Endothelial cell (in vitro differentiated cells): ENCODE measurements at places on chromosomes 1 and 21.

DNA sequence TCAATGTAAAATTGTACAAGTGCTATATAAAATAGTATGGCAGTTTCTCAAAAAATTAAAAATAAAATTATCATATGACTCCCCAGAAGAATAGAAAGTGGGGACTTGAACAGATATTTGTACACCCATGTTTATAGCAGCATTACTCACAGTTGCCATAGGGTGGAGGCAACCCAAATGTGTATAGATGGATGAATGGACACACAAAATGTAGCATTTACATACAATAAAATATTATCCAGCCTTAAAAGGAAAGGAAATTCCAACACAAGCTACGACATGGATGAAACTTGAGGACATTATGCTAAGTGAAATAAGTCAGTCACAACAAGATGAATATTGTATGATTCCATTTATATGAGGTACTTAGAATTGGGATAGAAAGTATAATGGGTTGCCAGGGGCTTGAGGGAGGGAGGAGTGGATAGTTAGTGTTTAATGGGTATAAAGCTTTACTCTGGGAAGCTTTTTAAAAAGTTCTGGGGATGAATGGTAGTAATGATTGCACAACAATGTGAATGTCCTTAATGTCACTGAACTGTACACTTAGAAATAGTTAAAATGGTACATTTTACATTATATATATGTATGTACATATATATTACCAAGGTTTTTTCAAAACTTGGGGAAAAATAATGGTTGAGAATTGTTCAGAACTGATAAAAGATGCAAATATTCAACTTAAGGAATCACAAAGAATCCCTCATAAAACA, 53.0 kb upstream of the ADORA3 start:
- no peak overlapping the region for H3K4me3 ChIP-seq
- no peak overlapping the region for H3K27ac ChIP-seq
- no peaks in the 10 kb centered on the region for H3K27me3 ChIP-seq
- DNase-seq = no peak

DNA sequence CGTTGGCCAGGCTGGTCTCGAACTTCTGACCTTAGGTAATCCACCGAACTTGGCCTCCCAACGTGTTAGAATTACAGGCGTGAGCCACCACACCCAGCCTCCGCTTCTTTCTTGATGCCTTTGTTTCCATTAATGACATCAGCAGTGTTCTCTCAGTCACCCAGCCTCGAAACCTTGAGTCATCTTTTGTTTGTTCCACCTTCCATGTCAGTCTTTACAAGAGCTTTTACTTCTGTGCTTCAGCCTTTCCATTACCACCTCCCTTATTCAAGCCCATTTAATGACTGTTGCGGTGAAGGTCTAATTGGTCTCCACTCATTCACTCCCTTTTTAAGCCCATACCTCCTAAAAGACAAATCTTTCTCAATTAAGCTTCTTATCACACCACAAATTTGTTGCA, 146.6 kb upstream of the ADGRL2 start:
- no peak overlapping the region for H3K27ac ChIP-seq
- no peak for DNase-seq
- H3K36me3 ChIP-seq = no peaks in the 10 kb centered on the region
- no peak overlapping the region for H3K4me3 ChIP-seq
- H3K4me1 ChIP-seq = no peaks in the 10 kb centered on the region
- no peaks in the 10 kb centered on the region for H3K27me3 ChIP-seq

DNA sequence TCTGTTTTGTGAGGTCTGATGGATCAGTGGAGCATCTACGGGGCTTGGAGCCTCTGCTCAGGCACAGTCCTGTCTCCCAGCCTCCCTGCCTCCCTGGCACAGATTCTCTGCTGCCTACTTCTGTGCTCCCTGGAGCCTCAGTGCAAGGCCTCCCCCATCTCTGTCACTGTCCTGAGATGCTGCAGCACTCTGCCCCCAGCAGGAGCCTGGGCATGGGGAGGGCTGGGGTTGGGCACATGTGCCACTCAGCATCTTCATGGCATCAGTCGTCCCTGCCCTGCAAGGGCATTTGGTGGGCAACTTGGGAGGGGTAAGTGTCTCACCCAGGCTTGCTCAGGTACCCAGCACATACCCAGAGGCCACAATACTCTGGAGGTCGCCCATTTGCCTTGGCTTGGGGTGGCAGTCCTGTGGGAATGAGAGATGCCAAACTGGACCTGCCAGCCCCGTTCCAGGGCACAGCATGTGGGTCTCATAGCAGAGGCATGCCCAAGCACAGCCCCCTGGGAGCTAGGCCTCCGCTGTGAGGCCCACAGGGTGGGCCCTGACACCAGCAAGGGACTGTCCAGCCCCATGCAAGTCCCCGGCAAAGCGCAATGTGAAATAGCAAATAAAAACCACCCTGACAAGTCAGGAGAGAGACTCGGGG, 28.7 kb downstream of the PADI3 start:
- H3K27me3 ChIP-seq = peaks cover 6% of the 10 kb centered on the region
- no peak overlapping the region for H3K4me3 ChIP-seq
- H3K36me3 ChIP-seq = no peaks in the 10 kb centered on the region
- H3K4me1 ChIP-seq = no peaks in the 10 kb centered on the region
- DNase-seq = no peak

GRCh38 chr1:30650038-30650967, 73.1 kb downstream of the MATN1 start:
- peaks cover 3% of the 10 kb centered on the region for H3K4me1 ChIP-seq
- H3K36me3 ChIP-seq = no peaks in the 10 kb centered on the region
- peaks cover 17% of the 10 kb centered on the region for H3K27me3 ChIP-seq
- H3K4me3 ChIP-seq = no peak overlapping the region
- no peak for DNase-seq
- no peak overlapping the region for H3K27ac ChIP-seq

DNA sequence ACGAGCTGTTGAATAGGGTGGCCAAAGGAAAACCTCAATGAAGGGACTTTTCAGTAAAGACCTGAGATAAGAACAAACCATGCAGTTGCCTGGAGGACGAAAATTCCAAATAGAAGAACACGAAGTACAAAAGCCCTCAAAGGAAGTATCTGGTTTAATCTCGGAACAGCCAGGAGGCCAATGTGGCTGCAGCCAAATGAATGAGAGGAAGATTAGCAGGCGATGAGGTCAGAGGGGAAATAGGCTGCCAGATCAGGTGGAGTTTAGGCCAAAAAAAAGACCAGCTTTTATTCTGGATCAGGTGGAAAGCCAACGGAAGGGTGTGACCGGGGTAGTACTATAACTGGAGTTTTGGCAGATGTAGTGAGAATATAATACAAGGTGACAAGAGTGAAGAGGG, 43.7 kb downstream of the SRSF11 start:
- peak; percentile 26 for DNase-seq
- peaks cover 11% of the 10 kb centered on the region for H3K4me1 ChIP-seq
- peaks cover 4% of the 10 kb centered on the region for H3K27me3 ChIP-seq
- H3K4me3 ChIP-seq = peak overlapping the region; percentile 74

DNA sequence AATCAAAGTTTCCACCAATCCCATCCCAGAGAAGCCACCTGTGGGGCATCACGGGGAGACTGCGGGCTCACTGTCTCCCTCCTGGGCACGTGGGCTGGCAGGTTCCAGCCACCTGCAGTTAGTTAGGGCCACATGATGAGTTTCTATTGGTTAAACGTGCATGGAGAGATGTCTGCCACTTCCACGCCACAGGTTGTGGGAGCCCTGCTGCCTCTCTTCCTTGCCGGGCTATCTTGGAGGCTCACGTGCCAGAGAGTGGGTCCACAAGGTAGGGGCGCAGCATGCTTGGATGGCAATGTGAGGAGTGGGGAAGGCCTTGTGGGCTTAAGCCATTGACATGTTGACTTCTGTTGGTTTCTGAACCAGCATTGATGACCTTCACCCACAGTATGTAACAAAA, 3.5 kb downstream of the KRTAP10-7 start:
- peaks cover 9% of the 10 kb centered on the region for H3K27me3 ChIP-seq
- no peak overlapping the region for H3K27ac ChIP-seq
- H3K36me3 ChIP-seq = no peaks in the 10 kb centered on the region
- no peaks in the 10 kb centered on the region for H3K4me1 ChIP-seq
- H3K4me3 ChIP-seq = no peak overlapping the region

- DNase-seq = no peak
- H3K4me1 ChIP-seq = peaks cover 21% of the 10 kb centered on the region
- H3K27me3 ChIP-seq = peaks cover 3% of the 10 kb centered on the region
- peak overlapping the region; percentile 99 for H3K4me3 ChIP-seq
- peaks cover 11% of the 10 kb centered on the region for H3K36me3 ChIP-seq
These were observed 582 bp downstream of the ORC1 start for GRCh38 chr1:52403566-52404115.

GRCh38 chr1:94925004-94925403, 1.9 kb downstream of the CNN3 start:
- H3K27me3 ChIP-seq = peaks cover 26% of the 10 kb centered on the region
- peaks cover 77% of the 10 kb centered on the region for H3K4me1 ChIP-seq
- H3K4me3 ChIP-seq = peak overlapping the region; percentile 100
- no peak for DNase-seq
- peak overlapping the region; percentile 100 for H3K27ac ChIP-seq

- H3K4me1 ChIP-seq = peaks cover 28% of the 10 kb centered on the region
- no peak overlapping the region for H3K4me3 ChIP-seq
- peaks cover 13% of the 10 kb centered on the region for H3K27me3 ChIP-seq
- peaks cover 38% of the 10 kb centered on the region for H3K36me3 ChIP-seq
- no peak for DNase-seq
These were observed 78.5 kb downstream of the MPZL1 start for GRCh38 chr1:167800251-167800650.

- H3K27ac ChIP-seq = no peak overlapping the region
- peaks cover 2% of the 10 kb centered on the region for H3K27me3 ChIP-seq
- peaks cover 4% of the 10 kb centered on the region for H3K36me3 ChIP-seq
- H3K4me1 ChIP-seq = peaks cover 36% of the 10 kb centered on the region
These were observed 18.8 kb downstream of the UCK2 start for GRCh38 chr1:165845992-165846748.

DNA sequence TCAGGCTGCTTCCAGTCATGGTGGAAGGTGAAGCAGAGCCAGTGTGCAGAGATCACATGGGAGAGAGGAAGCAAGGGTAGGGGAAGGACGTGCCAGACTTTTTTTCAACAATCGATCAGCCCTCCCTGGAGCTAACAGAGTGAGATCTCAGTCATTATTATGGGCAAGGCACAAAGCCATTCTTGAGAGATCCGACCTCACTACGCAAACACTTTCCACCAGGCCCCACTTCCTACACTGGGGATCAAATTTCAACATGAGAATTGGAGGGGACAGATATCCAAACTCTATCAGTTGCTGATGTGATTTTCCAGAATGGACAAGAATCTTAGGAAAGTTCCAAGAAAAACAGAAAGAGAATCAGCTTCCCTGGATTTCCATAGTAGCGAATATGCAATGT, 60.5 kb downstream of the BACE2 start:
- no peak for DNase-seq
- H3K27me3 ChIP-seq = peaks cover 12% of the 10 kb centered on the region
- peak overlapping the region; percentile 17 for H3K4me3 ChIP-seq
- no peak overlapping the region for H3K27ac ChIP-seq
- peaks cover 13% of the 10 kb centered on the region for H3K4me1 ChIP-seq

- H3K27ac ChIP-seq = no peak overlapping the region
- DNase-seq = no peak
- H3K4me3 ChIP-seq = no peak overlapping the region
- no peaks in the 10 kb centered on the region for H3K36me3 ChIP-seq
These were observed 15.9 kb downstream of the SYT2 start for GRCh38 chr1:202694314-202694713.

- no peak for DNase-seq
- H3K27ac ChIP-seq = no peak overlapping the region
- no peak overlapping the region for H3K4me3 ChIP-seq
- peaks cover 4% of the 10 kb centered on the region for H3K27me3 ChIP-seq
- H3K4me1 ChIP-seq = peaks cover 9% of the 10 kb centered on the region
These were observed 259.2 kb downstream of the TOMM20 start for GRCh38 chr1:234869182-234870019.

GRCh38 chr1:40633931-40634376, 31.5 kb downstream of the RIMS3 start:
- H3K4me1 ChIP-seq = no peaks in the 10 kb centered on the region
- no peak overlapping the region for H3K4me3 ChIP-seq
- no peaks in the 10 kb centered on the region for H3K36me3 ChIP-seq
- no peaks in the 10 kb centered on the region for H3K27me3 ChIP-seq

- no peaks in the 10 kb centered on the region for H3K27me3 ChIP-seq
- H3K27ac ChIP-seq = no peak overlapping the region
- no peak for DNase-seq
- no peaks in the 10 kb centered on the region for H3K36me3 ChIP-seq
These were observed 97.1 kb upstream of the DAB1 start for GRCh38 chr1:57520743-57521515.

DNA sequence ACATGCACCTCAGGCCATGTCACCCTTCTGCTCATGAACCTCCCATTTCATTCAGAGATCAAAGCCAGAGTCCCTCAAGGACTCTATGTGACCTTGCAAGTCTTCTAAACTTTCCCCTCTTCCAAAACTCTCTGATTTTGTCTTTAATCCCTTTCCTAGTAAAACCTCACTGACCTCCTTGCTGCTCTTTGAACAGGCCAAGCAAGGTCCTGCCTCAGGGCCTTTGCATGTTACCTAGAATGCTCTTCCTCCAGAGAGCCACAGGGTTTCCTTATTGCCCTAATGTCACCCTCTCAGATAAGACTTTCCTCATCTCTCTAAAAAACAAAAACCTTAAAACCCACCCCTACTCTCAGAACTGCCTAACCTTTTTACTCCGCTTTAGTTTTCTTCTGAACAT, 26.6 kb downstream of the IL23R start:
- H3K36me3 ChIP-seq = no peaks in the 10 kb centered on the region
- H3K27ac ChIP-seq = no peak overlapping the region
- no peak for DNase-seq

GRCh38 chr1:208787219-208787618, 543.0 kb upstream of the PLXNA2 start:
- no peaks in the 10 kb centered on the region for H3K27me3 ChIP-seq
- H3K4me1 ChIP-seq = no peaks in the 10 kb centered on the region
- no peak overlapping the region for H3K27ac ChIP-seq
- no peaks in the 10 kb centered on the region for H3K36me3 ChIP-seq
- DNase-seq = no peak

DNA sequence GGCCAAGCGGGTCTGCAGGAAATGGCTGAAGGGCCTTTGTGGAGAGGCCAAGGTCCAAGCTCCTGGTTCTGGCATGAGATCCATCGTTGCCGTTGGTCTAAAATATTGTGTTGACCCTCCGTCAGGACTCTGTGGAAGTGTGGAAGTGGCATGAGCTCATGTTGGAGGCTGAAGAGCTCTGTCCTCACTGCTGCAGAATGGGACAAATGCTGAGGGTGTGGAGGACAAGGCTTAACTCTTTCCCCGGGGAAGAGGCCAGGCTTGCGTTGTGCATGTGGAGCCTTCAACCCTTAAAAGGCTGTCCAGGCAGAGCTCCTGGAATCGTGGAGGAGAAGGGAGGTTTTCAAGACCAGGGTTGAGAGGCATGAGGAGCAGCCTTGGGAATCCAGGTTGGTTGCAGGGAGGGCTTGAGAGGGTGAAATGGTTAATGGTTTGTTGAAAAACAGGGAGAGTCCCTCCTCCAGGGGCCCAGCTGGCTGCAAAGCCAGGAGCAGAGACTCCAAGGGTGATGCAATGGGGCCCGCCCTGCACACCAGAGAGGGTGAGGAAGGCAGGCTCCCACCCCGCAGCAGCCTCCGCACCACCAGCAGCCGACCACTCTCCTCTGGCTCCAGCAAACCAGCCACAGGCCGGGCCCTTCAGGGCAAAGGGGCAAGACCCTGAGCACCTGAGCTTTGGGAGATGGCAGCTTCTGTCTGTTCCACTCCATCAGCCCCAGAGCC, 6.7 kb upstream of the AHCYL1 start:
- H3K27ac ChIP-seq = no peak overlapping the region
- no peak overlapping the region for H3K4me3 ChIP-seq
- no peaks in the 10 kb centered on the region for H3K36me3 ChIP-seq
- peaks cover 12% of the 10 kb centered on the region for H3K4me1 ChIP-seq
- DNase-seq = no peak
- H3K27me3 ChIP-seq = peaks cover 2% of the 10 kb centered on the region
